ENCODE measurements at places on chromosomes 11 and 22. TPM values are rescaled to one million over a fixed set of nuclear protein-coding genes. Genes with fewer than 3 reads are reported as not detected.

Gene C11orf97
- total RNA-seq, result not detected

Gene C22orf42
- not detected for total RNA-seq

DNA sequence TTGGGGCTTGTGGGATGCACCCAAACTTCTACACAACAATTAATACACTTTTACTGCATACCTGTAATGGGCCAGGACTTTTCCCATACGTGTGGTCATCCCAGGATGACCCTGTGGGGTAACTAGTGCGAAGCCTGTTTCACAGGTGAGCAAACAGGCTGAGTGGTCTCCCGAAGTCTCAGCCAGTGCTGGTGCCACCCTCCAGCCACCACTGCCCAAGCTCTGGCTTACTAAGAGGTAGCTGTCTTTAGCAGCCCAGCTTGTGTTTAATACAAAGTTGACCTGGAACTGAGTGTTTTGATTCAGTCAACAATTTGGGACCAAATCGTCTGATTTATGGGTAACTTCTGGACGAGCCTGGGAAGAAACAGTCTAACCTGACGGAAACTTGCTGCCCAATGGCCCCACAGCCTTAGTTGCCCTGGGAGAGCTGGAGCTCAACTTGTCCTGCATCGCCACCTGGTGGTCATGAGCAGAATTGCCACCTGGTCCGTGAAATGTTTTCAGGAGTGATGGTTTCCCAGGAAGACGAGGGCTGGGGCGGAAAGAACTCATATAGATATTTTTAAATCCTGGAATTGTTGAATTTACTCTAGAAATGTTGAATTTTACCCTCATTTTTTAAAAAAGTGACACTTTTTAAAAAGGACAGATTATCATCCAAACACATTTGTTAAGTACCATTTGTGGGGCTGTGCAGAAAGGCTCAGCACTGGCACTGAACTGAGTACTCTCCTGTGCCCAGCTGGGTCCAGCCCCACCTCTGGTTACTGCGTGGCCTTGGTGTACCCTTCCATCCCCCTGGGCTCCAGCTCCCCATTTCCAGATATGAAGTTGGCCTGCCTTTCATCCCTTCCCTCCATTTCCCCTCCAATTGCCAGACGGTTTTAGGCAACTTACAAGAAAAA is 95.5 kb upstream of the PARVA start:
- DNase-seq, result peak; percentile 86

DNA sequence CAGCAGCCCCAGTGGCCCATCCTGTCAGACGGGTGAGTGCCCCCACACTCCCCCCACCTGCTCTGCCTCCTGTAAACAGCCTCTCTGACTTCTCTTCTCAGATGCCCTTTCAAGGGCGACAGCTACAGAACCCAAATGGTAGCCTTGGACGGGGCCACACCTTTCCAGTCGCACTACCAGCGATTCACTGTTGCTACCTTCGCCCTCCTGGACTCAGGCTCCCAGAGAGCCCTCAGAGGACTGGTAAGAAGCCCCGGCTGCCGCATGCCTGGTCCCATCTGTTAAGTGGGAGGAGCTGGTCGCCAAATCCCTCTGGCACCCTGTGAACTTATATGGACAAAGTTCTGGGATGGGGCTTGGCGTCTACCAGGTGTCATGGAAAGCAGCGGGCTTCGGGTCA is 6.2 kb downstream of the ZP1 start:
- no peak for DNase-seq

DNA sequence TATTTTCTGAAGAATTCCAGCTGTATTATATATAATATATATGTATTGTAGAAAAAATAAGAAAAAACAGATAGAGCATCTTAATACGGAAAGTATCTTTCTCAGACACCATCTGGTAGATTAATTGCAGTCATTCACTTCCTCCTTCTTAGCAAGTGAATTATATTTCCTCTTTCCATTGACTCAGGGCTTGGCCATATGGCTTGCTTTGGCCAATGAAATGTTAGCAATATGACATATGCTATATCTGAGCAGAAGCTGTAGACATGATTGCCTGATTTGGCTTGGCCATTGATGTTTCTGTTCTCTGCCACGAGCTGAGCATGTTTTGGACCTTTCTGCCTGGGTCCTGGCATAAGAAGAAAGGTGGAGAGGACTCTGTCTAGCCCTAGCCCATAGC is 34.4 kb upstream of the ZBED5 start:
- no peak for DNase-seq

GRCh38 chr11:17772704-17773600 is 38.4 kb downstream of the KCNC1 start:
- DNase-seq, result no peak

GRCh38 chr11:31995525-31996094 is 95.3 kb upstream of the RCN1 start:
- no peak for DNase-seq

- DNase-seq, result no peak
Observed at GRCh38 chr11:94325681-94326080, 21.3 kb downstream of the IZUMO1R start.

GRCh38 chr11:20844216-20844615 is 174.8 kb downstream of the NELL1 start:
- DNase-seq, result no peak

DNA sequence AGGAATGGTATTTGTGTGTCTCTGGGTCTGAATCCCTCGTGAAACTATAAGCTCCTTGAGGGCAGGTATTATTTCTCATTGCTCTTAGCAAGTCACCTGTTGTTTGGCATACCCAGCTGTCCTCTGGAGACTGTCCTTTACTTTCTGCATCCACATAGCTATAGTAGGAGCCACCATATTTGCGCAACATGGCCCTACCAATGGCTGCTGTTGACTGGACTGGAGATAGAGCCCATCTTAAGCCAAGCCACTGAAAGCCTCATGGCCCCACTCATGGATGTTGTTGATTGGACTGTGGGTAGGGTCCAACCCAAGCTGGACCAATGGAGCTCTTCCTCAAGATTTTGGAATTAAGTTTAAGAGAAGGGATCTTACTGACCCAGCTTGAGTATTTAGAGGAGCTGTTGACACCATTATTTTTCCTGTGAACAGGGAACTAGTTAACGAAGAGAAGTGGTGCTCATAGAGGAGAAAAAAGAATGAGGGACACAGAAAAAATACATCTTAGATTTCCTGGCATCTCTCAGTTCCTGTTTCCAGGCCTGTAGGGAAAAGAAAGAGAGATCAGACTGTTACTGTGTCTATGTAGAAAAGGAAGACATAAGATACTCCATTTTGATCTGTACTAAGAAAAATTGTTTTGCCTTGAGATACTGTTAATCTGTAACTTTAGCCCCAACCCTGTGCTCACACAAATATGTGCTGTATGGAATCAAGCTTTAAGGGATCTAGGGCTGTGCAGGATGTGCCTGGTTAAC is 47.2 kb downstream of the LRRC74B start:
- no peak for DNase-seq

GRCh38 chr22:49513358-49513851 is 314.3 kb downstream of the BRD1 start:
- DNase-seq, result no peak

All from left ventricle myocardium superior (tissue), 1 donor.